ENCODE measurements at places on chromosomes 7 and 10.

DNA sequence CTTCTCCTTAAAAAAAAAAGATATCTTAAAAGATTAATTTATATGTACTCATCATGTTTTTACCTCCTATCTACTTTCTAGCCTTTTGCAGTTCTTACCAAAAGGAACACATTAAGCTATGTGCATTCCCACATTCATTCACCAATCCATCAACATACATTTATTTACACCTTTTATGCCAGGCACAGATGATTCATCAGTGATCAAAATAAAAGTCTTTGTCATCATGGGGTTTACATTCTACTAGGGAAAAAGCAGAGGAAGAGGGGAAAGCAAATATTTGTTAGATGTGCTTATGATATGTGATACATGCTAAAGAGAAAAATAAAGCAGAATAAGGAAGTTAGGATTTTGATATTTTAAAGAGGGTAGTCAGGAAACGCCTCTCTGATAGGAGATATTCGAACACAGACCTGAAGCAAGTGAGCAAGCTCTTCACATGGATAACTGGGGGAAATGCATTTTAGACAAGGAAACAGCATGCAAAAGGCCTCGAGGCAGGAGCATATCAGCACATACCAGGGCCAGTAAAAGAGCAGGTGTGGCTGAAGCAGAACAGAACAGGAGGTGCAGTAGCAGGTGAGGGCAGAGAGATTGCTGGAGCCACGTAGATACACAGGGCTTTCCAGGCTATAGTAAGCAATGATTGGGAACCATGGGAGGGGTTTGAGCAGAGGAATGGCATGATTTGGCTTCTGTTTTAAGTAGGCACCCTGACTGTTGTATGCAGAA, 67.4 kb downstream of the REEP3 start:
- DNase-seq: no peak

GRCh38 chr10:28169525-28169924, 133.3 kb downstream of the MPP7 start:
- DNase-seq: no peak

- DNase-seq: no peak
These were observed 172.5 kb upstream of the SVIL start for GRCh38 chr10:29807163-29807806.

- no peak for DNase-seq
These were observed 186.2 kb downstream of the CFTR start for GRCh38 chr7:117666031-117666430.

DNA sequence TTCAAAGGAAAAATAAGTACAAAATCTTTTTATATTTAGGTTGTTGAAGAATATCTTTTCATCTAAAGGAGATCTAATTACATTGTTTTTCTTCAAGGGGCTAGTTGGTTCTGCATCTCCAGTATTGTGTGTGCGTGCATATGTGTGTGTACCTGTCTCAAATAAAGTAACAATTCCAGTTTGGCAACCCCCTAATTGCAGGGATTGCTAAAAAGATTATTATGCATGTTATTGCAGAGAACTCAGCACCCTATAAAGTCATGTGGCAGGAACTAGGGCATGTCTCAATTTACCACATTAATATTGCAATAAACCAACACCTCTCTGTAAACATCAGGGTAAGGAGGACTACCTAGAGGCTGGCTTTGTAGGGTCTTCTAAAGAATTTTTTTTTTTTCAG, 37.0 kb downstream of the MRPS33 start:
- no peak for DNase-seq

DNA sequence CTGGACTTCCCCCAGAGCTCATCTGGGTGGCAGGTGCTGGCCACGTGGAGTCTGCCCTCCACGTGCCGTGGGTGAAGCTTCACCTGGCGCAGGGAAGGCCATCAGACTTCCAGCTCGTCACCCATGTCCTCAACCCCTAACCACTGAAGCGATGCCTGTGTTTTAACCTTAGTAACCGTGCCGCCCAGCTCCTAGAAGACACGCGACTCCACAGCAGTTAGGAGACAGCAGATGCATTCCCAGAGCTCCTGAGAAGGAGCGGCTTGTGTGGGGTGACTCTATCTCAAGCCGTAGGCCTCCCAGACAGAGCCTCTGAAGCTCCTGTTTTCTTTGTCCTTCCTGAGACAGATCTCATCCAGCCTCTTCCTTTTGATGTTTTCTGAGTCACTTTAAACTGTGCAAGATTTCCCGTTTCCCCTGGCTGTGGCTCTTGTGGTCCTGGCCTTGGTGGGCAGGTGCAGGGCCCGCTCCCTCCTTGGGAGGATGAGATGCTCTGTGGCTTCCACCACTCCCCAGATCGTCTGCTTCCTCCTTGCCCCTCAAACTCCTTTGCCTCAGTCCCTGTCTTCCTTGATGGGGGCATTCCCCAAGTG, 41.4 kb upstream of the AP5Z1 start:
- no peak for DNase-seq

- no peak for DNase-seq
These were observed 88.0 kb downstream of the PLXDC2 start for GRCh38 chr10:19904202-19904661.

GRCh38 chr7:104175361-104175984, 32.3 kb downstream of the ORC5 start:
- DNase-seq: no peak

DNA sequence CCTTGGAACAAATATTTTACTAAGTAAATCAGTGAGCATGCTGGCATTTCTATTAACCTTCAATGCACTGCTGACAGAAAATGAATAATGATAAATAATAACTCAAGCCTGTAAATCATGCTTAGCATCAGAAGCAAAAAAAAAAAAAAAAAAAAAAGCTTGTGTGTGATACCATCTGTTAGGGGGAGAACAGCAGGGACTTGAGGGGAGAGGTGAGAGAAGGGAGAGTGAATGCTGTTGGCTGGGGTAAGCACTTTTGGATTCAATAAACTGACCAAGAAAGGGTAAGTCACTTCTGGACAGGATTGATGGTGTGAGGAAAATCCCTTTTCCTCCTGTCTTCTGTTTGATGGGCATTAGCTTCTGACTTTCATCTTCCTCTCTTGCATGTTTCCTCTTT, 996.4 kb downstream of the KCNMA1 start:
- DNase-seq: no peak

DNA sequence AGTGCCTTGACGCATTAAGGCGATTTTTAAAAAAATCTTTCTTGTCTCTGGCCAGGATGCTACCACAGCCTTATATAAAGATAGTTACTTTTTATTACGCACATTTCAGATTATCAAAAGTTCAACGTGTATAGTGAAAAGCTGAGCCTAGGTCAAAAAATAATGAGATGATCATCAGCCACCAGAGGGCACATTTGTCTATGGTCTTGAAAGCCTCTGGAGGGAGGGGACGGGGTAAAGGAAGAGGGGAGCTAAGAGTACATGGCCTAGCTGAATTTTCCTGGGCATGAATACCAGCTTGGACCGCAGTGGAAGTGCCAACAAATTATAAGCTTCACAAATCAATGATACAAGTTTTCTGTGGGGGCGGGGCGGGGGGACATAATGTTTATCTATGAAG, 285.9 kb upstream of the SMIM30 start:
- DNase-seq: no peak

DNA sequence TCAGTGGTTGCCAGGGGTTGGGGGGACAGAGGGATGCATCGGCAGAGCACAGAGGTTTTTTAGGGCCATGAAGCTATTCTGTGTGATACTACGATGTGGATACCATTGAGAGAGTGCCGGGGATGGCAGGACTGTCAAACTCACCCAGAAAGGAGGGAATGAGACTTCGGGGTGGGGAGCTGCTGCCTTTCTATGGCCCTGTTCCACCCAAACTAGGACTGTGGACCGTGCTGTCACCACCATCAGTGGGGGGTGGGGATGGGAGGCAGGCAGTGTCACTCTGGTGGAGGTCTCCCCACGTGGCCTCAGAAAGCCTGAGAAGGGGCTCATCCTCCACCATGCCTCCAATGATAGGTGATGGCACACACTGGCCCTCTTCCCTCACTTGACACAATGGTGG, 146.2 kb downstream of the PTPN20 start:
- DNase-seq: no peak

- no peak for DNase-seq
These were observed 39.4 kb downstream of the PLAU start for GRCh38 chr10:73950155-73950948.

GRCh38 chr7:106021151-106022067, 58.3 kb downstream of the CDHR3 start:
- no peak for DNase-seq

- no peak for DNase-seq
These were observed 77.8 kb downstream of the JAZF1 start for GRCh38 chr7:28102797-28103196.

- no peak for DNase-seq
These were observed 89.2 kb downstream of the AOAH start for GRCh38 chr7:36635091-36635490.

DNA sequence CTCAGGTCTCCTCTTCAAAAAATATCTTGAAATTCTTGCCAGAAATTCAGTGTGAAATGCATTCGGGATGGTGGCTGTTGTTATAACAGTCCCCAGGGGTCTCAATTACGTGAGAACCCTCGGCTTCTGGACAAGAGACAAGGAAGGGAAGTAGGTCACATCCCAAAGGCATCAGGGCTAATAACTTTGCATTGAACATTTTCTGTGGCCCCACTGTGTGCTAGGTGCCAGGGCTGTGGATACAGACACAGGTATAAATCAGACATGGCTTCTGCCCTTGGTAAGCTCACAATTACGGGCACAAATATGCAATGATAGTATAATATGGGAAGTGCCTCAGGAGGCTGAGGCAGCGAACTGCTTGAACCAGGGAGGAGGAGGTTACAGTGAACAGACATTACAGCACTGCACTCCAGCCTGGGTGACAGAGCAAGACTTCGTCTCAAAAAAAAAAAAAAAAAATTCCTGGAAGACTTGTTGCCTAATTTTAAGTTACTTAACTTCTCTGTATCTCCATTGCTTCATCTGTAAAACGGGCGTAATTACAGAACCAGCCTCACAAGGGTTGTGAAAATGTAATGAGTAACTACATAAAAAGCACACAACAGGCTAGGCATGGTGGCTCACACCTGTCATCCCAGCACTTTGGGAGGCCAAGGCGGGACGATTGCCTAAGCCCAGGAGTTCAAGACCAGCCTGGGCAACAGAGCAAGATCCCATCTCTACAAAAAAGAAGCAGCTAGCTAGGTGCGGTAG, 2.5 kb upstream of the RHBDD2 start:
- DNase-seq: no peak

- DNase-seq: no peak
These were observed 113.7 kb downstream of the LRMDA start for GRCh38 chr10:75544993-75545706.

DNA sequence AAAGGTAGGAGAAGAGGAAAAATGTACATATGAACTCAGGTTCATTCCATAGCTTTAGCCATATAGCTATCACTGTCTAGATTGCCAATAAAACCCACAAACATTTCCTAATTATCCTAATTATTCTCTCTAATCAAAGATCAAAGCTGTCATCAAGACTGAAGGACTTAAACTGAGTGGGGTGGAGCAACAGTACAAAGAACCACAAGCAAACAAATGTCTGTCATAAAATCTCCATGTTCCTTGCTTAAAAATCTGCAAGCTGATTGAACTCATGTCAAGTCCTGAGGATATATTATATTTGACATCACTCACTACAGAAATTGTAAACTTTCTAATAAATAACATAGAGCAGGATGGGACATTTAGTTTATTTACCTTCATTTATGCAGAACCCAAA, 315.9 kb downstream of the SNX13 start:
- no peak for DNase-seq

All from CD4-positive, alpha-beta T cell treated with Interleukin-1 beta for 1 hour (primary cell).